Upper lobe of right lung (tissue), 1 donor: ENCODE measurements at places on chromosomes 2 and 18. TPM values are rescaled to one million over a fixed set of nuclear protein-coding genes. Genes with fewer than 3 reads are reported as not detected.

DNA sequence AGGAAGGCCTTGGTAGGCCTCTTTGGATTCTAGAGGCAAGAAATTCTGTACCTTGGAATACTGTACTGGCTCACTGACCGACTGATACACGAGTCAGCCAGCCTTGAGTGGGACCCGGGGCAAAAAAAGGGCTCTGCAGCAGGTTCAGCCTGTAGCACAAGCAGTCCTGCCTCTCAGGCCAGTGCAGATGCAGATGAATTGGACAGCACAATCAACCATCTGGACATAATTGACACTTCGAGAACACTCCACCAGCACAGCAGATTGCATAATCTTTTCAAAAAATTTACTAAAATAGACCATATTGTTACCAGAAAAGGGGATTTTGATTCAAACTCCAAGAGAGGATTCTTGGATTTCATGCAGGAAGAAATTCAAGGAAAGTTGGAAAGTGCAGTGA is 241.6 kb downstream of the RPIA start:
- DNase-seq = no peak

- no peak for DNase-seq
Observed at GRCh38 chr2:229243890-229244560, 27.1 kb downstream of the PID1 start.

DNA sequence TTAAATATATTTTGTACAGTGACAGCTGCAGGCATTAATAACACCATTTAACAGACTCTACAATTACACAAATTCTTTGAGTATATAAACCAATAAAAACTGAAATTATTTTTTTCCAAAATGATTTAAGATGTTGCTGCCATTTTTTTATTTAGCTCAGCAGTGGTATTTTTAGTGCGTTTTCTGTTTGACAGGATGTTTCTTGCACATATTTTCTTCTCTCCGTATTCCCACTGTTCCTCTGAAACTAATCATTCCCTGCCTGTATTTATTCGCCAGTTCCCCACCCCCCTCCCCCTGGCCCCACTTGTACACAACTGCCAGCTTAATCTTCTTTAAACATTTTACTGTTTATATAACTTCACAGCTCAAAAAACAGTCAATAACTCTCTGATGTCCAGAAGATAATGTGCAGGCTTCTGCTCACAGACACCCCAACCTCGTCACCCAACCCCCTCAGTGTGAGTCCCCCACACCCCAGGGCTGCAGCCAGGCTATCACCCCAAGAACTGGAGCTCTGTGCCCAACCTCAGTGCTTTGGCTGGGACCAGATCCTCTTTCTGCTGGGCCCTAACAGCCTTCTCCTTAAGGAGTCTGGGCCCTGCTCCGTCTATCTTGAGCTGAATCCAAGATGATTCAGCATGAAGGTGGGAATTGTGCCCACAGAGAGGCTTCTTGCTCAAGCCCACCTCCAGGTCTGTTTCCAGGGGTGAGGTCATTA is 41.6 kb upstream of the MAP4K4 start:
- DNase-seq = no peak

GRCh38 chr2:55437515-55438390 is 18.1 kb upstream of the CCDC88A start:
- no peak for DNase-seq

DNA sequence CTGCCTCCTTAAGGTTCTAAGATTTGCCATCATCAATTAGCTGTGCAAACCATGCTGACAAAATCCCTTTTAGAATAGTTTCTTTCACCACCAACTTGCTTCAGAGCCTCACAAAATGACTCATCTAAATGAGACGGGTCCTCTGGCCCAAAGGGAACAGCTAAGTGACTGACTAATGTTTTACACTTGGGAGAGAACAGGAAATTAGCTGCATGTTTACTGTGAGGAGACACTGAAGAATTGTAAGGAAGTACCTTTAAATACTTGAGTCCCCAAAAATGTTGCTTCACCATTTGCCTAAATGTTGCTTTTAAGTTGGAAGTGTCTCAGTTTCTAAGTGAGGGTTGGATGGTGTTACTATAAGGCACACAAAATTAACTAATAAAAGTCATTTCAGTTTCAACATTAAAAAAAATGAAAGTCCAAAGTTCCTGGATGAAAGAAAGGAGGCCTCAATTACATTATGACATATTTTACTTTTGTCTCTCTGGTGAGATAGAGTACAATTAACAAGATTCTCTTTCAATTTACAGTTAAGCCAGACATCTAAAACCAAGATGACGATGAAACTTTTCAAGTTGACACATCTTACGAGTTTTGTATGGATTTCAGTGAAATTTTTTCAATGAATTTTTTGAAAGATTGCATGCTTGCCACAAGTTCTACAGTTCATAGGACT is 229.1 kb upstream of the FN1 start:
- DNase-seq = no peak

DNA sequence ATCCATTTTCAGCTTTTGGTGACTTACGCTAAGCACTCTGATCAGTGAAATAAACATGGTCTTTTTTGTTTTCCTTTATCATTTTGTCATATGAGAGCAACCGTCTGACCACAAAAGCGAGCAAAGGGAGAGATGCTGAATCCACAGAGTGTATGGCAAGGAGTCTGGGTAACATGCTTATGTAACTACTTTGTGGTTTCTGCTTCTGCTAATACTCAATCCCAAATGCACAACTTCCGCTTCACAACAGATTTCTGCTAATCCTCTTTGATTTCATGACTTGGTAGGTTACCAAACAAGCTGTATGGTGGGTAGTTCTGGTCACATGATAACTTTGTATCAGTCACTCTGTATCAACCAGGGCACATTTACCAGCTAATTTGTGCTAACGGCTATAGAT is 908.4 kb upstream of the CRIM1 start:
- no peak for DNase-seq

GRCh38 chr2:202114795-202115194 is 41.7 kb downstream of the KIAA2012 start:
- no peak for DNase-seq

- no peak for DNase-seq
Observed at GRCh38 chr18:35938158-35938557, 34.3 kb upstream of the RMP24 start.

GRCh38 chr2:190684931-190685330 is 36.0 kb downstream of the NAB1 start:
- no peak for DNase-seq

DNA sequence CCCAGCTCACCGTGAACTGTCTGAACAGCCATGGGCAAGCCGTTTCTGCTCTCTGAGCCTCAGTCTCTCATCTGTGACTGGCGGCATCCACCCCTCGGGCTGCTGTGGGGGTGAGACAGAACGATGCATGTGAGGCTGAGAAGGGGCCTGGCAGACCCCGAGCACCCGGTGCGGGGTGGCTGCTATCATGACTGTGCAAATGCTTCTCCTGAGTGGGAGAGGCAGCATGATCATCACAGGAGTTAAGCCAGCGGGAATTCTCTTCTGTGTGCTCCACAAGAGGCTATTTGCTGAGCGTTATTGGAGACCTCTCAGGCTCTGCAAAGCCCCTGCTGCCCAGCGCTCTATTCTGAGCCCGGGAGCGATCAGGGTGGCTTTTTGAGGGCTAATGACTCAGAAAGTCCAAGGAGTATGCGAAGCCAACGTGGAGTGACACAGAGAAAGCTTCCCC is 45.8 kb upstream of the ID2 start:
- no peak for DNase-seq

GRCh38 chr2:101622210-101623030 is 75.1 kb upstream of the MAP4K4 start:
- DNase-seq = no peak

- no peak for DNase-seq
Observed at GRCh38 chr2:85485815-85486214, 53.2 kb upstream of the MAT2A start.

GRCh38 chr2:168192839-168193616 is 54.4 kb downstream of the STK39 start:
- DNase-seq = no peak

DNA sequence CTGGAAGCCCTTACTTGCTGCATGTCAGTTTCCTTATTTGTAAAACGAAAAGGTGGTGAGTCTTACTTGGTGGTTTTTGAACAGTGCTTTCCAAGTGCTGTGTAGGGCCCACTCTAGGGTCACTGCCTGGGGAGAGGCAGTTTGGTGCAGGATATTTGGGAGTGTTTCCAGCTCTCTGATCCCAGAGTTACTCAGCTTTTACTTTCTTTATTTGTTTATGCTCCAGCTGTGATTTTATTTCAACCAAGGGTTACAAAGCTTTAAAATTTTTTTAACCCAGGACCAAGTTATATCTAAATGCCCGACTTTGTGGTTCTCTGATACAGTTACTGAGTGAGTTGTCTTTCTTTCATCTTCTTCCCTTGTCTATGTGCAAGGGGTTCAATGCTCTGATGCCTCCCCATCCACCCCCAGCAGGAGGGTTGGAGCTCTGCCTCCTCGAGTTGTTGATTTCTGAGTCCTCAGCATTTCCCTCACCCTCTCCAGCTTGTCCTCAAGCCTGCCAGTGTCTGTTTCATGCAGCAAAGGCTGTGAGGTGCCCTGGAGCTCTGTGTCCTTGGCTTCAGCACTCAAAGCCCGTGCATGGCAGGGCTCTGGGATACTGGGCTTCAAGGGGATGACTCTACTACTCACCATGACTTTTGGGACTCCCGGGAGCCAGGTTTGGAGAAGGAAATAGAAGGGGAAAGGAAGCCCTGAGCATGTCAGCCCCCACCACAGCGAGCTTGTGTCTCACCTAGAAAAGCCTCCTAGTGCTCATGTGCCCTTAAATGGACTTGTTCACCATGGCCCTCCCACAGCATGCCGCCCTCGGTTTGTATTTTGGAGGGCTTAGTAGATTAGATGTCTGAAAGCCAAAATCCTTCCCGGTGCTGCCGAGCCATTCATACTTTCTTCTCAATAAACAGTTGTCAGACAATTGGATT is 236.8 kb downstream of the SETBP1 start:
- DNase-seq = no peak

- DNase-seq = no peak
Observed at GRCh38 chr2:44778221-44778654, 163.3 kb upstream of the SIX3 start.

Gene NBEAL1
- 73.4 TPM for total RNA-seq

Gene ADD2
- 1.4 TPM for total RNA-seq

Gene ATP6V1C2
- not detected for total RNA-seq

Gene CDKL4
- 2.1 TPM for total RNA-seq

Gene FOXD4L1
- total RNA-seq = 0.78 TPM

Gene CFC1
- 0.38 TPM for total RNA-seq

Gene SCN7A
- total RNA-seq = 97.1 TPM

Gene DOK6
- 5.9 TPM for total RNA-seq

Gene IL37
- not detected for total RNA-seq

Gene ITGAV
- total RNA-seq = 67.0 TPM

Gene SERPINB12
- not detected for total RNA-seq
